ELF-1 (cell line): ENCODE measurements at places on chromosomes 1 and 21.
A peak's percentile ranks its signal among the peaks of the same experiment; 100 is the strongest.

DNA sequence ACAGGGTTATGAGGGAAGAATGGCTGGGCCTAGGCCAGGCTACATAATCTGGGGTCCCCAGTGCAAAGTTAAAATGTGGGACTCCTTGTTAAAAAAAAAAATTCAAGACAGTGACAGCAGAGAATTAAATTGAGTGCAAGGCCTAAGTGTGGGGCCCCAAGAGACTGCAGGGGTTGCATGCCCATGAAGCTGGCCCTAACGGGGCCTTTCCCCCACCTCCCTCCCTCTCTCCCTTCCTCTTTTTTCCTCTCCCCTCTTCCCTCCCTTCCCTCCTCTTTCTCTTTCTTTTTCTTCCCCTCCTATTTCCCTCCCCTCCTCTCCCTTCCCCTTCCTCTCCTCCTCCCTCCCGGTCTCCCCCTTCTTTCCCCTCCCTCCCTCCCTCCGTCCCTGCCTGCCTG, 266.7 kb downstream of the LMO4 start:
- DNase-seq: no peak

GRCh38 chr1:201042779-201043461, 19.4 kb upstream of the KIF21B start:
- DNase-seq: peak; percentile 72

- DNase-seq: no peak
Observed at GRCh38 chr1:175317779-175318178, 125.2 kb upstream of the KIAA0040 start.

GRCh38 chr1:207328908-207329440, 7.5 kb downstream of the CD55 start:
- DNase-seq: no peak

DNA sequence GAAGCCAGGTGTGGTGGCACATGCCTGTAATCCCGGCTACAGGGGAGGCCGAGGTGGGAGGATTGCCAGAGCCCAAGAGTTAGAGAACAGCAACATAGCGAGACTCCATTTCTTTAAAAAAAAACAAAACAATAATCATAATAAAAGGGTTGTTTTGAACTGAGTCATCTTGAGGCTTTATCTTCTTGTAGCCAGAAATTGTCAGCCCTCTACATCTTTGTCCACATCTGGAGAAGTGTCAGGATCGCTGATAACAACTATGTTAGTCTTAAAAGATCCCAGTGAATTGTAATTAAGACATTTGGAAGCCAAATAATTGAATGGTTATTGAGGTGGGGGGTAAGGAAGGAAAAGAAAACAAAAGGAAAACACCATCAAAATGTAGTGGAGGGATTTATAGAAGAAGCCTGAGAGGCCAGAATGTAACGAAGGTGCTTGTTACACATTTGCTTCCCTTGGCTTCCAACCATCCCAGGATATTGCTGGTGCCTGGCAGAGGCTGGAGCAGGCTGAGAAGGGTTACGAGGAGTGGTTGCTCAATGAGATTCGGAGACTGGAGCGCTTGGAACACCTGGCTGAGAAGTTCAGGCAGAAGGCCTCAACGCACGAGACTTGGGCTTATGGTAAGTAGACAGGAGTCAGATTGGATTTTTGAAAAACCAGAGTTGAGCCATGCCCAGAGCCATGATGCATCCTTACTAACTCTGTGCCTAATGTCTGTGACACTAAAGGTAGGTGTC, 52.5 kb upstream of the MTR start:
- no peak for DNase-seq

- DNase-seq: no peak
Observed at GRCh38 chr1:65002156-65002507, 35.8 kb upstream of the JAK1 start.

GRCh38 chr1:44235808-44236207, 22.5 kb downstream of the DMAP1 start:
- no peak for DNase-seq

GRCh38 chr1:85708829-85709227, 595 bp upstream of the ZNHIT6 start:
- DNase-seq: no peak

DNA sequence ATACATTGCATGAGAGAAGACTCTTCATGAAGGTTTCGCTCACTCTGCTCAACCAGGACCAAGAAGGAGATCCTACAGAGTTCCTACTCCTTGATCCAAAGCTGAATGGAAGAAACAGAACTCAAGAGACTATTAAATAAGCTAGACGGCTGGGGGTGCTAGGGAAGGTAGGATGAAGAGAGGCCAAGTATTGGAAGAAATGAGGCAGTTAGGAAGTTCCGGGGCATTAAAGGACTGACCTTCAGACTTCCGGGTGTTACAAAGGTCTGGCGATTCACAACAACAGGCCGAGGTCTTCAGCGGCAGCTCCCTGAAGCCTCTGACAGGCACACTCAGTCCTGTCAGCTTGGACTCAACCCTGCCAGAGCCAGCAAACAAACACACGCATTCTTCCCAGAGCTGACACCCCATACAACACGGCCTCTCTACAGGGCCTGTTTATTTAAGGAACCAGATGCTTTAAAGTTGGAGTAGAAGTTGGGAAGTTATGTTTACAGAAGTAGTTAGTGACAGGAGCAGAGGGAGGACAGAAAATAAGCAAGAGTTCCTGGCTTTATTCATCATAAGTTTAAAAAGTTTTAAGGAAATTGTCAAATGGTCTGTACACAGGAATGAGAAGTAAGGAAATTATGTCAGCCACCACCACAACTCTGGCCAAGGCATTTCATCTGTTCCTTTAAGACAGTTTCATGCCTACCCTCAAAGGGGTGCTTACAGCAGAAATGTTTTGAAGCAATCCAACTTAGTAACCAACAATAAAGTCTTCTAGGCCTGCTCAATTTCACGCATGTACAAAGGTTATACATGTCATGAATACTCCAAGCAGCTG, 4.7 kb downstream of the SORT1 start:
- DNase-seq: peak; percentile 71

GRCh38 chr1:104136621-104137020, 386.9 kb downstream of the AMY1C start:
- DNase-seq: no peak

- DNase-seq: no peak
Observed at GRCh38 chr1:113812661-113813135, 422 bp upstream of the RSBN1 start.

DNA sequence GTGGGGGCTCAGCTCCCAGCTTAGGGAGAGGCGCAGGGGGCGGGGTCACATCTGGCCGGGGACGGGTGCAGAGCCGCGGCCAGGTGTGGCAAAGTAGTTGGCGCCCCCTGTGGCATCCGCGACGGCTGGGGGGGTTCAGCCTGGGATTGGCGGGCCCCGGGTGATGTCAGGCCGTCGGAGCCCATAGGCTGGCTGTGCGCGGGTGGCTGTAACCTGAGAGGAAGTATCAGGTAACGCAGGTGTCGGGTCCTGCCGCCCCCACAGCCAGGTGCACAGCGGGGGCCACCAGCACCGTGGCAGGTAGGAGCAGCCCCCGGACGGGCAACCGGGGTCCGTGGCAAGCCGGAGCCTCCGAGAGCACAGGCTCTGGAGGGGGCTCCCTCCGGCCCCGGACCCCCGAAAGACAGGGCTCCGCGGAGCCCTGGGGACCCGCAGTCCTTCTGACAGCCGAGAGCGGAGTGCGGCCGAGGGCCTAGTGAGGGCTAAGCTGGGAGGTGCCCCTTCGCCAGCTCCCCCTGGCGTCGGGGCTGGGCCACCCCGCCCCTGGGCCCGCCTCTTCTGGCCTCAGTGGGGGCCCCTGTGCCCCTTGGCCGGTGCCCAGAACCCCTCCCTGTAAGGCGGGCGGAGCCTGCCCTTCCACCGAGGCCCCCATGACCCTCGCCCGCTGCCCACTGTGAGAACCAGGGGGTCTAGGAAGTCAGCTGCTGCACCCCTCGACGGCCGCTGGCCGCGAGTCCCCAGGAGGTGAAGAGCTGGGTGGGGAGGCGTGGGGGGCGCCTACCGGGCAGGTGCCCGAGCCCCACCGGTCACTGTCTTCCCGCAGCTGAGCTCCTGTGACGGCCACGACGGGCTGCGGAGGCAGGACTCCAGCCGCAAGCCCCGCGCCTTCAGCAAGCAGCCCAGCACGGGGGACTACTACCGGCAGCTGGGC, 17.9 kb downstream of the TNFRSF25 start:
- DNase-seq: peak; percentile 76

GRCh38 chr21:42676808-42677207, 23.4 kb downstream of the PDE9A start:
- no peak for DNase-seq
